Epithelial cell of esophagus (primary cell): ENCODE measurements at places on chromosomes 6 and 20.

GRCh38 chr6:35733633-35734032, 3.2 kb upstream of the ARMC12 start:
- no peak for DNase-seq

- peak; percentile 34 for DNase-seq
Observed at GRCh38 chr6:9527679-9528286, 887.1 kb downstream of the TFAP2A start.

DNA sequence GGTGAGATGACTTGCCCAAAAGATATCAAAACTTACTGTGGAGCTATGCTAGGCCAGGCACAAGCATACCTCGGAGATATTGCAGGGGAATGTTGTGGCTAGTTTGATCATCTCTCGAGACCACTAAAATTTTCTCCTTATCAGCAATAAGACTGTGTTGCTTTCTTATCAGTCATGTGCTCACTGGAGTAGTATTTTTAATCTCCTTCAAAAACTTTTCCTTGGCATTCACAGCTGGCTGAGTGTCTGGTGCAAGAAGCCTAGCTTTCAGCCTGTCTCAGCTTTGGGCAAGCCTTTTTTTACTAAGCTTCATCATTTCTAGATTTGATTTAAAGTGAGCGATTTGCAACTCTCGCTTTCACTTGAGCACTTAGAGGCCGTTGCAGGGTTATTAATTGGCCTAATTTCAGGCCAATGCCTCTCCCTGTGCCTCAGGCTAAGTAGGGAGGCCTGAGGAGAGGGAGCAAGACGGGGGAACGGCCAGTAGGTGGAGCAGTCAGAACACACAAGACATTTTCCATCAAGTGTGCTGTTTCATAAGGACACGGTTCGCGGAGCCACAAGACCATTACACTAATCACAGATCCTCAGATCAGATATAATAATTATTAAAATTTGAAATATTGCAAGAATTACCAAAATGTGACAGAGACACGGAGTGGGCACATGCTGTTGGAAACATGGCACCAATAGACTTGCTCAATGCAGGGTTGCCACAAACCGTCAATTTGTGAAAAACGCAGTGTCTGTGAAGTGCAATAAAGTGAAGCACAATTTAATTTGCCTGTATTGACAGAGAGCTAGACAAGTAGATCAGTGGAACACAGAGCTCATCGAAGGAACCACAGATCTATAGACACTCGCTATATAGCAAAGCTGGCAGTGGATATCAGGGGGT, 106.8 kb upstream of the SIRPG start:
- DNase-seq: peak; percentile 88

DNA sequence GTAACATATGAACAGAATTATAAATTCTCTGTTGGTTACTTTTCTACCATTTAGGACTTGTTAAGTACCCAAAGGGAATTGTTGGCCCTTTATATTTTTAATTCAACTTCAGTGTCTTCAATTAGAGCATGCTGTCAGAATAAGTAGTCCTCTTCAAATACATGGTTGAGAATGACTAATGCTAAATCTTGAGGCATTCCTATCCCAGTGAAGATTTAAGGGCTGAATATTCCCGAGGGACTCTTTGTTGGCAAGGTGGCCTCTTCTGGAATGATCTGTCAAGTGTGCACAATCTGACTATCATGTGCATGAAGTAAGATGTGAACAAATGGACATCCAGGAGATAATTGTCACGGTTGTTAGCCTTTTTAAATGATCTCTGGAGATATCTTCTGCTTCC, 421.7 kb downstream of the BMP2 start:
- DNase-seq: no peak

GRCh38 chr6:71463061-71463460, 174.4 kb downstream of the OGFRL1 start:
- no peak for DNase-seq

DNA sequence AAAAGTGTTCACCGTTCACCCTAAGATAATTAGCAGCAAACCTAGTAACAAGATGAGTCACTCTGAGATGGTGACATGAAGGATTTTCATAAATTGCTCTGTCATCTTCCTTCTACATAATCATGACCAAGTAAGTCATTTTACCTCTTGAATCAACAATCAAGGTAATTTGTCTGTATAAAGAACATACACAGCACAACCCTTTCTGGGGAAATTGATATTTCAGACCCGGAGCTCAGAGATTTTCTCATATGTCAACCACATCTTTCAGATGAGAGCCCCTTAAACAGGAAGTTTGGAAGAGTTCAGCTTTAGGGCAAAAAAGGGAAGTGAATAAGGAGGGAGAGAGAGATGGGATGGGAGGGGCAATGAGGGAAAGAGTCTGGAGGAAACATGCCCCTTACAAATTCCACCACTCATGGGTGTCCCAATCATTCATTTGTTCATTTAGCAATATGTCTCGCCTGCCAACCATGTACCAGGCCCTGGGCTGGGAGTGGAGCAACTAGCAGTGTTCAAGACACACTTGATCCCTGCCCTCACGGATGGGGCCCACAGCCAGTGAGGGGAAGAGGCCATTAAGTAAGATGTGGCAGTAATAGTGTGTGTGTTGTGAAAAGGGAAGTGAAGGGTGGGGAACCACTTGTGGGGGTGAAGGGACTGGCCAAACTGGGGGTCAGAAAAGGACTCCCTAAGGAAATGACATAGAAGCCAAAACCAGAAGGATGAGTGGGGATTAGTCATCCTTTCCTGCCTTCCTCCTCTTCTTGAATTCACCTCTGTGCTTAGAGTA, 190.9 kb downstream of the MAFB start:
- DNase-seq: peak; percentile 57

- DNase-seq: no peak
Observed at GRCh38 chr6:127022302-127022701, 96.2 kb upstream of the RSPO3 start.

GRCh38 chr6:54813892-54814291, 32.7 kb upstream of the FAM83B start:
- DNase-seq: peak; percentile 32

DNA sequence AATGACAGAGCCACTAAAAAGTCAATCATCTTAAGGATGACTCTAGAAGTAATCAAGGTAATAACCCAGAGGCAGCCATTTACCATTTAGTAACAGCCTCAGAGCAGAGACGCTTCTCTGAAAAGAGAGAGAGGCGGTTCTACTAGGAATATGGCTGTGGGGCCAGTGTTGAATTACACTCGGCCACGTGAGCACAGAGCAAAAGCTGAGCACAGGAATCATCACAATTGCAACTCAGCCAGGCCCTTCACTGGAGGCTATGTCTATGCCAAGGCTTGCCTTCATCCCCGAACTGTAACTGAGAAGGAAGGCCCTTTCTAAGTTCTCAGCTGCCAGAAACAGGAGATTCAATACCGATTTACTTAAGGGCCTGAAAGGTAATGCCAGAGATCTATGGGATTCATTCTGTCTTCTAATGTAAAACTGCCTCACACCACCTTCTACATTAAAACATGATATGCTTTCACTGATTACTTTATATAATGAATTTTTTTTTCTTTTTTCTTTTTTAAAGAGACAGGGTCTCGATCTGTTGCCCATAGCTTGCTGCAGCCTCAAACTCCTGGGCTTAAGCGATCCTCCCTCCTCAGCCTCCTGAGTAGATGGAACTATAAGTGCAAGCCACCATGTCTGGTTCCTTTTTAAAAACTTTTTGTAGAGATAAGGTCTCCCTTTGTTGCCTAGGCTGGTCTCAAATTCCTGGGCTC, 67.6 kb downstream of the NUDT3 start:
- DNase-seq: peak; percentile 67

DNA sequence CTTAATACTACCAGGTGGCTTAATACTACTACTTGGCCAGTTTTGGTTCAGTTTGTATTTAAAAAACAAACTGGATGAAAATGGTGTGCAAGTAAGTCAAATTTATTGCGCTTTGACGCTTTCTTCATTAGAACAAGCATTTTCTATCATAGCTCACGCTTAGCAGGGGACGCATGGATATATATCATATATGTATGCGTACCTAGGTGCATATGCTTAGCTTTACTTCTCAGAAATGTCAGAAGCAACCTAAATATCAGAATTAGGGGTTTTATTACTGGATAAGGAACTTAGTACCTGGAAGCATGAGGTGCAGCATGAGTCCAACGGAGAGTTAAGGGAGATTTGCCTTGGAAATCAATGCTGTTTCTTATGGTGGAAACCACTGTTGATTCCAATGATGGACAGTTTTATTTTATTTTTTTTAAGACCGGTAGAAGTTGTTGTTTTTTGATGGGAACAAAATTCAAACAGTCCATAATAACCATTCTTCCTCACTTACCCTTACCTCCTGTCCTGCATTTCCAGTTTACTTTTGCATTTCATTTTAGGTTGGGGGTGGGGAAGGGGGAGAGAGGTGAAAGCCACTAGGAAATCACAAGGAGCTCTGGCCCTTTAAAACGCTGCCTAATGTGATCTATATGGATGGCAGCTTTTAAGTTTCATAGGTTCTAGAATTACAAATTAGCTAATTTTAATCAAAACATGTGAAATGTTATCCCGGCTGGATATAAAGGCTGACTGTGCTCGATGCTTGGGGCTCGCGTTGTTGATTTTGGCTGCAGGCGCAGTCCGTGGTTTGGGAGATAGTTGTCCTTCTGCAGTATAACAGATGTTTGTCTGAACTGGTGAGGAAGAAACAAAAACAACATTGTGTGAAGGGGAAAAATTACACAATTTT, 2.1 kb downstream of the SOBP start:
- no peak for DNase-seq

DNA sequence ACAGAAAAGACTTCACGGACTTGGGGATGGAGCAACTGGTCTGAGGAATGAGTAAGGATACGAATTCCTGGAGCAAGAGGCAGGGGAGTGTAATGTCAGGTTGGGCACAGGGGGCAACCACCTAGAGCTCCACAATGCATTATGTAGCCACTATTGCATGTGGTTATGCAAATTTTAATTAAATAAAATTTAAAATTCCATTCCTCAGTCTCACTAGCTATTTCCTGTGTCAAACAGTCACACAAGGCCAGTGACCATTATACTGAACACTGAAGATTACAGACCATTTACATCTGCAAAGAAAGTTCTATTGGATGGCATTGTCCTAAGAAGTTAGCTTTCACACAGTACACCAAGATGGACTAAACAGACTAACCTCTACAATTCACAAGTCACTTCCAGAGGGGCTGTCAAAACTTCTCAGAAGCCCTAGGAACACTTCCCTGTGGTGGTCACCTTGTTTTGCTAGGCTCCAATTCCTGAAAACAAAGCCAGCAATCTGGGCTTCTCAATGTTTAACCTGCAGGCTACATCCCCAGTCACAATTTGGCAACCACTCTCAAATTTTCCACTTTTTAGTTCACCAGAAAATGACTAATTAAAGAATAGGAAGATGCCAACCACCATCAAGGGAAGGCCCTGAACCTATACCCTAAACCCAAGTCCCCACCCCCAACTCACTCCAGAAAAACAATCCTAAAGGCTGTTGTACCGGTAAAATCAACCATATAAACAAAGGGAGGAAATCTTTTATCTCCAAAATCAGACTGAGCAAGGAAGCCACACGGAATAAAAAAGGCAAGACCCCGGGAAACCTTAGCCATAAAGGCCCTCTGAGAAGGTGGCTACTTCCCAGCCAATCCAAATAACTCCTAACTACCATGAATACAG, 34.2 kb upstream of the C20orf203 start:
- DNase-seq: no peak

DNA sequence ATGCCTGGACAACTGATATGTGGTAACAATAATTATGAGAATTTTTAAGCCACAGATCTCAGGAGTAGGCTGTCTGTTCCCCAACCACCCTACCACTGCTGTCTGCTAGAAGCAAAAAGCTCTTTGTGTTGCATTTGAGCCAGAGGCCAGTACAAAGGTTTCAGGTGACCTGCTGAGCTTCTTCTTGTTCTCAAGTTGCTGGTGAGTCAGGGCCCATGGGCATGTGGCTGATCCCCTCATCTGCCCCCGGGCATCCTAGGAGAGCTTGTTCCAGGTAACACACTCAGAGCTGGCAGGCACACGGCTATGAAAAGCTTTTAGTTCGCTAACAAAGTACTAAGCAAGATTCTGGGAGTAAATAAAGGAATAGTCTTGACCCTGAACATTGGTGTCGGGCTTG, 285.3 kb downstream of the CDC5L start:
- peak; percentile 92 for DNase-seq

- DNase-seq: no peak
Observed at GRCh38 chr6:107330168-107330567, 129.2 kb downstream of the PDSS2 start.

DNA sequence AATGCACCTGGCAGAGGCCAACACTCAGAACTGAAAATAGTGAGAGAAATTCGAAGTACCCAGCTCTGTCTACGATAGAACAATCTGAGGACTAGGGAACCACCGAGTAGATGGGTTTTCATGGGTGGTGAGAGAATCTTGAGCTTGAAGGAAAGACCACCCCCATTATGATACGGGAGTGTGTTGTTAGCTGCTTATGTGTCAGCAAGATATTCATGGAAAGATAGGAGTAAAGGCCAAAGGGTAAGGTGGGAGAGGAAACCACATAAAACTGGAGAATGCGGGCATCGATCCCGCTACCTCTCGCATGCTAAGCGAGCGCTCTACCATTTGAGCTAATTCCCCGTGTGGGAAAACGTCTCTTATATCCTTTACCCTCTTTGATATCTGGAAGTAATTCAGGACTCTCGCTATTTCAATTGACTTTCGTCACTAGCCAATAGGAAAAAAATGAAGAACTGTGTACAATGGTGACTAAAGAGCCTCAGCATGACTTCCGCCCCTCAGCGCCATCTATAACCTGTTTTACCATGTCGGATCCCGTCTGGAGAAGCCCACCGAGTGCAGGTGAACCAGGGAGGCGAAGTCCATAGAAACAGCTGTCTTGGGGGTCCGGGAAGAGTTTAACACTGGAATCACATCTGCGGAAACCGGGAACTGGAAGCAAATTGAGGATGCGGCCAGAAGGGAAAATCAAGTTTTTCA, 25.0 kb upstream of the ABT1 start:
- peak; percentile 89 for DNase-seq

GRCh38 chr6:75291331-75291730, 6.7 kb upstream of the TMEM30A start:
- no peak for DNase-seq

DNA sequence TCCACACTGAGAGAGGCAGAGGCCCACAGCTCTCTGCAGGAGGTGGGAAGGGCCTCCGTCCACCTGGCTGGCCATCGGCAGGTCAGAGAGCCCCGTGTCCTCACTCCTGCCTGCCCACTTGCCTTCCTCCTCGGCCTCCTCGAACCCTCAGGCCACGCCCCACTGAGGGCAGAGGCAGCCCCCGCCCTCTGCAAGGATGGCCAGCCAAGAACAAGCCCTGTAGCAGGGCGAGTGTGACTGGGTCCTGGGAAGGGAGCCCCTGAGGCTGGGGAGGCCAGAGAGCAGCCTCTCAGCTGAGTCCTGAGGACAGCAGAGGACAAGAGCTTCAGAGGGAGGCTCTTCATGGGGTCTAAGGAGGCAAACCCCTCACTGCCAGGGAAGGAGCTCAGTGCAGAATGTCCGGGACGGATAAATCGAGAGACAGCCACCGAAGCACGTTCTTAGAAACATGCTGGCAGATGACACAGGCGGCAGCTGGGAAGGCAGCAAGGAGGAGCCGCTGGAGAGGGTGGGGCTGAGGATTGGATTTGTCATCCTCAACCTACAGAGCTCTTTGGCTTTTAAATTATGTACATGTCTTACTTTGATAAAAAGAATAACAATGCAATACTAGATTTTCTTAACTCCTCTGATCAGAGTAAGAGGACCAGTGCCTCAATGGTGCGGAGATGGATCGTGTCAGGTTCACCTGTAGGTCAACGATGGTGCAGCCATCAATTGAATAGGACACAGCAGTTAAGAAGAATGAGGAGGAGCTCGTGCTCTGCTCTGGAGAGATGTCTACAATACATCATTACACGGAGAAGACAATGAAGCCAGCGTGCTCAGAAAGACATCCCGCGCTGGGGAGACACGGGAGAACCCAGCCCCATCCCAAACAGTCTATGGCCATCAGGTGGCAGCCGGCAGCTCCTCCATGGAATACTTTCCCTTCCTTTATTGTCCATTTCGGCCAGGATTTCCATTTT, 53.0 kb downstream of the GNAS-AS1 start:
- no peak for DNase-seq
